ENCODE measurements at places on chromosomes 1 and 21.

DNA sequence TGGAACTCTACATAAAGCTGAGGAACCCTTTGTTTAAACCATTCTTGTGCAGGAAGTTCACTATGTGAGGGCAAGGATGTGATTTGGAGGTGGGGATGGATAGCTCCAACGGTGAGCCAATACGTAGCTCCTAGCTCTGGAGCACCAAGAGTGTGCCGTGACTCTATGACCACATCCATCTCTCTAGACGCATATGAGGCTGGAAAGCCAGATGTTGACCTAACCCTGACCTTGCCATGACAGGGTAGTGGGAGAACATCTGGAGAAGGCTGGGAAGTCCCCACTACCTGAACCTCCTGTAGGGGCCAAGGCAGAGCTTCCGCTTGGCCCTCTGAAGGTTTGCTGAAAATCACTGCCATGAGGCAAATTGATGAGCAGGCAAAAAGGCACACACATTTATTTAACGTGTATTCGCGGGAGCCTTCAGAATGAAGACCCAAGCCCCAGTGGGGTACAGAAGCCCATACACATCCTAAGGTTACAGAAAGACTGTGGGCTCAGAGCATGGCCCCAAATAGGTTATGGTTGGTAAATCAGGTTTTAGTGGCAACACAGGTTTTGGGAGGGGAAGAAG, 43.4 kb downstream of the EIF2D start:
- DNase-seq, result no peak

GRCh38 chr1:119673171-119673940, 25.3 kb upstream of the ZNF697 start:
- no peak for DNase-seq

- DNase-seq, result no peak
These were observed 2.3 kb downstream of the CHD5 start for GRCh38 chr1:6177681-6178380.

DNA sequence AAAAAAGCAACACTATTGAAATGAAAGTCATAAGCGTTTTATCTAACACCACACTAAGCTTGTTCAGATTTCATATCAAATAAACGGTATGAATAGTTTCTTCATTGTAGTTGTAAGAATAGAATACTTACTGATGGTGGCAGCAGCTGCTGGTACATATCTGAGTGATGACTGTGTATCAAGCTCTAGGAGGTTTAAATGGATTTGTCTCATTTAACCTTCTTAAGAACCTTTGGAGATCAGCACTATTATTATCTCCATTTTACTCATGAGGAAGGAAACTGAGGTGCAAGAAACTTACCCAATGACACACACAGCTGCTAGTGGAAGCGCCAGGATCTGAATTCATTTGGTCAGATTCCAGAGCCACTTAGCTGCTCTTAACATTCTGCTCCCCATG, 104.0 kb downstream of the EIF4G3 start:
- DNase-seq, result no peak

DNA sequence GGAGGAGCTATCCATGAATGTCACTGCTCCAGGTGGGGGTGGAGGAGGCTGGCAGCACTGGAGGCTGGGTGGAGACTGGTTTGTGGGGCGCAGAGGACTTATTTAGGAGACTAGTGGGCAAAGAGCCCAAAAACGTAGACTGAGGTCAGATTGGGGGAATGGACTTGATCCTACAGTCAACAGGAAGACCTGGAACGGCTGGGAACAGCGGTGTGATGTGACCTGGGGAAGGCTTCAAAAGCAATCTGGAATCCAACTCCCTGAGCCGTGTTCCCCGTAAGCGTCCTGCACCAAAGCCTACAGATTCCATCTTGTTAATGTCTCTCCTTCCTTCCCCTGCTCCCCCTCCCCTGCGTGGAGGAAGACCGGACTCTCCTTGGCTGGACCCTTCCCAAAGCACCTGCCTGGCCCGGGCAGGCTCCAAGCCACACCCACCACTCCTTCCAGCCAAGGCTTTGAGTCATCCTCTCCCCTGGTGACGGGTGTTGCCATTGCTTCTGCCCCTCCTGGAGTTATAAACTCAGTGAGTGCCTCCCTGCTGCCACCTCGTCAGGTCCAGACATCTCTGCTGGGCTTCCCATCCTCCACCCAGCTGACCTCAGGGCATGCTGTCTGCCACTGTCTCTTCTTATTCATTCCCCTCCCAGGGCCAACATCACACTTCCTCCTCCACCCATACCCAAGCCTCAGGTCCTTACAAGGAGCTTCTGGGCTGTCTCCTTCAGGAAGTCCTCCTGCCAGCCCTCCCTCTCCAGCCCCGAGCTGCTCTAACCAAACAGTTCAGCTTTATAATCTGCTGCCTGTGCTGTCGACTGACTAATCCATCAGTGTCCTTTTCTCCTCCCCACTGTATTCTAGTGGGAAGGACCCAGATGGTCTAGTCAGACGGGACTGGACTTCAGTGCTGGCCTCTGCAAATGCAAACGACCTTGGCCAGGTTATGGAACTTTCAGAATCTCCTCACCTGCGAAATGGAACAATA, 1.6 kb upstream of the CLSTN1 start:
- no peak for DNase-seq

GRCh38 chr1:77951328-77951727, 27.5 kb downstream of the FUBP1 start:
- DNase-seq, result no peak

GRCh38 chr1:230049731-230050130, 17.3 kb upstream of the GALNT2 start:
- no peak for DNase-seq

GRCh38 chr1:53330819-53331218, 2.9 kb upstream of the LRP8 start:
- no peak for DNase-seq

DNA sequence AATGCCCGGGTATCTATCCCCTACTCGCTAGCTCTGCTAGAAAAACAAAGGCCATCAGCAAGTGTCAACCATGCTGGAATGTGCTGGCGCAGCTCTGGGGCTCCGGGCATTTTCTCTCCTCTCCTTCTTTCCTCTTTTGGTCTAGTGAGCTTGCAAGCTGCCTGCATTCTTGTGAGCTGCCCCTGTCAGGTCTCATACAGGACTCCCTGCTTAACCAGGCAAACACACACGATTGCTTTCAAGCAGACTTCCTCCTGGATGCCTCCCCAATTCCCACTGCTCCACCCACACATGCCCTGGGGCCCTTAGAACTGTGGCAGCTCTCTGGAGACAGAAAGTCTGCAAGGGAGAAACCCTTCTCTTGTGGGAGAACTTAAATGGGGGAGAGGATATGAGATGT, 35.7 kb upstream of the SUCO start:
- DNase-seq, result peak; percentile 96

DNA sequence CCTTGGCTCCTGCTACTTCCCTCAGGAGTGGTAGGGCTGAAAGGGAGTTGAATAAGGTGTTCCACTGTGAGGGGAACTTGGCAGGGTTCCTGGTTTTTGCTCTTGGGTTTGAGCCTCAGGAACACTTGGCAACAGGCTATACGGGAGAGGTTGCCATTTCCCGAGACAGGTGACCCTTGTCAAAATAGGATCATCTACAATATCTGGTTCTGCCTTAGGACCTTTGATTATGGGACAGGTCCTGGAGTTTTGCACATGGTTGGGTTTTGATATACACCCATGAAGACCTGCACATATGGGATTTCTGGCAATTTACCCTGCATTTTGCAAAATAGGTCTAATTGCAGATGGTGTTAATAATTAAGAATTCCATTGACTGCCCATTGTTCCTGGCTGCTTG, 31.1 kb downstream of the YY1AP1 start:
- DNase-seq, result no peak

DNA sequence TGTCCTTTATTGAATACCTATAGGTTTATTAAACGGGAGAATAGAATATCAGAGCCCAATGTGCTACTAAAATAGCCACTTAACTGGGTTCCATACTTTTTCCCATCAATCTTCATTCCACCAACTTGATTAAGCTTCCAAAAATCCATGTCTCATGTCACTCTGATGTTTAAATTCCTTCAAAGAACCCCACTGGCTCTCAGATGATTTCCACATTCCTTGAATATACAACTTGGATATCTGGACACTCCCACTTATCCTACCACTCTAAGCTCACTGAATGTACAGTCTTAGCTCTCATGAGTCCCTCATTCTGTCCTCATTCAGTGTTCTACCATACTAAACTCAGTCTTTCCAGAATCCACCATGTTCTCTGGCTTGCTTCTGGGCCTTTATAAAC, 21.1 kb downstream of the COL11A1 start:
- DNase-seq, result no peak

- no peak for DNase-seq
These were observed 71.0 kb upstream of the CACHD1 start for GRCh38 chr1:64398936-64399335.

DNA sequence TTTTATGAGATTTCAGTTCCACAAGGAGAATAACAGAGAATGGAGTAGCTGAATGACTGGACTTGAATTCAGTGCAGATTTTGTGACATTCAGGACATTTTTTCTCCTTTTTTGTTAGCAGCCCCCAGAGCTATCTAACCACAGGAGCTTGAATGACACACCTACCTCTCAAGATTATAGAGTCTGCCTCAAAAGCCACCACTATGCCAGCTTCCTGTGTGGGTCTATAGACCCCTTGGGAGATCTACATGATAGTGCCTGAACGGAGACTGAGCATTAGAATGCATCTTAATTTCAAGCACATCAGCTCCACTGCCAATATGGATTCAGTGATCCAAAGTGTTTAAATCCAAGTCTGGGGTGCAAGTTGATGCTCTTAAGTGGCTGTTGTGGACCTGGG, 74.4 kb upstream of the ZNF648 start:
- DNase-seq, result no peak

DNA sequence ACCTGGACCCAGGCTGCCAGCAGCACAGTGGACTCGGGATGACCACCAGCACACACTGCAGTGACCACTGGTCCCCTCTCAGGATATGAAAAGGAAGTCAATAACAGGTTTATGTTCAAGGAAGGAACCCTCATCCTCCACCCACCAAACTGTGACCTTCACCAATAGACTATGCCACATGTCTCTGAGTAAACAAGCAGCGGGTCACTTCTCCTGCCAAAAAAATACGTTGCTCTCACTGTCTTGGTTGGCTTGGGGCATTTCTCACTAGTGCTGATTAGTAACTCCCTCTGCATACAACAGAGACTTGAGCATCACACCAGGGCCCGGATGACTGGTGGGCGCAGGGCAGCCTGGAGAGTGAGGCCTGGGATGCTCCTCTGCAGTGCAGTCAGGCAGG, 25.9 kb downstream of the PARP1 start:
- no peak for DNase-seq

DNA sequence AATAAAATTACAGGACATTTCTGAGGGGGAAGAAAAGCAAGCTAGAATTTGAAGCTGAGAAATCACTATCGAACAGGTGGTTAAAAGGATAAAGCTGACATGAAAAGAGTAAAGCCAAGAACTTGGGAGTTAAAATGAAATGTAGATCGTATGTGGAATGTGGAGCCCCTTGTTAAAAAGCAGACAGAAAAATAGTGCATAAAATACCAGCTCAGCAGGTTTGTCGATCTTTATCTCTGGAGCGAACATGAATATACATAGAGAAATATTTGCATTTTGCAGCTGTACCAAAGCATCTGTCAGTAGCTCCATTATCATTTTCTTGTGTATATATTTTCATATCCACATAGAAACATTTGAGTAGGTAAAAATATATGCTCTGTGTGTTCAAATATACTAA, 73.6 kb upstream of the CDC42BPA start:
- DNase-seq, result peak; percentile 44

DNA sequence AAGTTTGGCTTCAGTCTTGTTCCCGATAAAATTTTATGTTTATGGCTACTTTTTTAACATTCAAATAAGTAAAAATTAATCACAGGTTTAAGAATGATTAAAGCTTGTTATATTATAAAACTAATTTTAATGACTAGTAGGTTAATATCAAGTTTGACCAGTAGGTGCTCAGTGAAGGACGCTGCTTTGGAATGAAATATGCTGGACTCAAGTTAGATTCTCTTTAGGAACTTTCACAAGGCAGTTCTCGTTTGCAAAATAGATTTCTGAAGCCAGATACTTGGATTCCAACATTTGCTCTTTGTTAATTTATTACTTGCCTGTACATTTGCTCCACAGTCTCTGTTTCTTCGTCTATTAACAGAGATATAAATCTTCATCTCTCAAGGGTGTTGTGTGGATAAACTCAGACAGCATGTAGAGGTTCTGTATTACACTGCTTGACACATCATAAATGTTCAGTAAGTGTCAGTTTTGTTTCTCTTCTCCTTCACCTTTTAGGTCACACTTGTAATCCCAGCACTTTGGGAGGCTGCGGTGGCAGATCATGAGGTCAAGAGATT, 432.8 kb upstream of the CHRM3 start:
- DNase-seq, result no peak

DNA sequence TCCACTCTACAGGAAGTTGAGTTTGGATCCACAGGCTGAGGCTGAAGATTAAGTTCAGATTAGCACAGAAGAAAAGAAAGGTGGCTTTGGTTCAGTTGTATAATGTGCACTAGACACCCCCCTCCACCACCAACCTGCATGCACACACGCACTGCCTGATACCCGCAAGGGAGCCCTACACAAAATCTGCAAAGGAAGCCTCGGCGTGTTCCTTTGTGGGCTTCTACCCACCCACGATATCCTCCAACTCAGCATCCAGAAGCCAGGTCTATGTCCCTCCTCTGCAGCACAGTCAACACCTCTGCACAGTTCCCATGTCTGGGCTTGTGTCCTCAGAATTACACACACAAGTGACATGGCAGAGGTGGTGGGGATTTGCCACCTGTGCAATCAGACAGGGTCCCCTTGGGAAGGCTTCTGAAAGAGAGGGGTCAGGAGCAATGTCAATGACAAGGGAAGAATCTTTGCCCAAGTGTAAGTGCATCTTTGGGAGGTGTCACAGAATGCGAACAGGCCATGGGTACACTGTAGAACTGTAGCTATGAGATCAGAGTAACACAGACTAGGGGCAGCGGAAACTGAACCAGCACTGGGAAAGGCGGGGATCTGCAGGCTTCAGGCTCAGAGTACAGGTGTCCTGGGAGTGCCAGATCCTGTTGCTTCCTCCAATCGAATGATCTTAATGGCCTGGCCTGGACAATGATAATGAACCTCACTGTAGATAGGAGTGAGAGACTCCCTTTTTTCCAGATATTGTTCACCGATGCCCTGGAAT, 148.6 kb upstream of the ETV3 start:
- DNase-seq, result no peak

GRCh38 chr21:43208561-43209332, 39.9 kb downstream of the CRYAA start:
- DNase-seq, result no peak

- no peak for DNase-seq
These were observed 885.7 kb downstream of the PLA2G4A start for GRCh38 chr1:187714470-187714869.

GRCh38 chr1:235673981-235674380, 24.4 kb upstream of the GNG4 start:
- no peak for DNase-seq

- no peak for DNase-seq
These were observed 1.1 kb downstream of the BCAR3 start for GRCh38 chr1:93680420-93681100.

- DNase-seq, result no peak
These were observed 57.2 kb downstream of the EYA3 start for GRCh38 chr1:28031173-28031572.

GRCh38 chr1:167564612-167565270, 11.2 kb upstream of the CREG1 start:
- DNase-seq, result no peak
